Activated naive CD4-positive, alpha-beta T cell treated with anti-CD3 and anti-CD28 coated beads, Interleukin-2, amount 50 U/mL, for 16 hours (primary cell): ENCODE measurements at places on chromosomes 3 and 15.

- DNase-seq, result no peak
Observed at GRCh38 chr3:39132096-39133092, 21.0 kb downstream of the CSRNP1 start.

DNA sequence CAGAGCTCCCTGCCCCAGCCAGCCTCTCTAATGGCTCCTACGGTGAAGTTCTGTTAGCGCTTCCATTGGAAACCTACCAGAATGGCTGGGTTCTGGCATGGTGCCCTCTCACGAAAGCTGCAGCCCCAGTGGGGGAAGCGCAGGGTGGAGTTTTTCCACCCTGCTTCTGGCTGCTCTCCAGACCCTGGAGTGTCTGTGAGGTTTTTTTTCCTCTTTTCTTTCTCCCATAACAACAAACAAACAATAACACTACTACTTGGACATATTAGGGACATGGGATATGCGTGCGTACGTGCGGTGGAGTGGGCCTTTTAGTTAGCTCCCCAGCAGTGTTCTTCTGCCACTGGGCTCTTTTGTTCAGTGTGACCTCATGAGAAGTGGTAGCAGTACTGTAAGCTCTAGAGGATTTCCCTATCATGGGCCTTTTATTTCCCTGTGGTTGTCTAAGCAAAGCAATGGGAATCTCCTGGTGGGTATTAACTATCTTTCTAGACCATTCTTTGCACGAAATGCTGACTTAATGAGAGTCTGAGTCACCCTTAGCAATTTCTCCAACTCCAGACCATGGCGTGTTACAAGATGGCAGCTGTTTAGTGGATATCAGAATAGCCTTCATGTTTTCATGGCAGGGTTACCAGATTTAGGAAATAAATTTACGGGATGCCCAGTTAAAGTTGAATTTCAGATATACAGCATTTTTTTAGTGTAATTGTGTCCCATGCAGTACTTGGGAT is 161.9 kb downstream of the FNDC3B start:
- no peak for DNase-seq

DNA sequence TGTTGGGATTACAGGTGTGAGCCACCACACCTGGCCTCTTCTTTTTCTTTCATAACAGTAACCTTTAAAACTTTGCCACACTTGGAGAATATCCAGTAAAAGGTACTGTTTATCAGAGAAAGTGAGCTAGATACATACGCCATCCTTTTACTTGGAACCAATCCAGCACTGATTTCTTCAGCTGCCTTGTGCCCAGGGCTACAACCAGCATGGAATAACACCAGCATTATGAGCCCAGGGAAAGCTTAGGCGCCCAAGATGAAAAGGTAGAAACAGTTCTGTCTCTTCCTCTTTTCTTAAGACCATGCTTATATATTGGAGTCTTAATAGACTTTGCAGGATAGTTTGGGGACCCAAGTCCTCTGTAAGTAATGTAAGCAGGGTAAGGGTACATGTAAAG is 8.4 kb downstream of the SKIC8 start:
- DNase-seq, result no peak

DNA sequence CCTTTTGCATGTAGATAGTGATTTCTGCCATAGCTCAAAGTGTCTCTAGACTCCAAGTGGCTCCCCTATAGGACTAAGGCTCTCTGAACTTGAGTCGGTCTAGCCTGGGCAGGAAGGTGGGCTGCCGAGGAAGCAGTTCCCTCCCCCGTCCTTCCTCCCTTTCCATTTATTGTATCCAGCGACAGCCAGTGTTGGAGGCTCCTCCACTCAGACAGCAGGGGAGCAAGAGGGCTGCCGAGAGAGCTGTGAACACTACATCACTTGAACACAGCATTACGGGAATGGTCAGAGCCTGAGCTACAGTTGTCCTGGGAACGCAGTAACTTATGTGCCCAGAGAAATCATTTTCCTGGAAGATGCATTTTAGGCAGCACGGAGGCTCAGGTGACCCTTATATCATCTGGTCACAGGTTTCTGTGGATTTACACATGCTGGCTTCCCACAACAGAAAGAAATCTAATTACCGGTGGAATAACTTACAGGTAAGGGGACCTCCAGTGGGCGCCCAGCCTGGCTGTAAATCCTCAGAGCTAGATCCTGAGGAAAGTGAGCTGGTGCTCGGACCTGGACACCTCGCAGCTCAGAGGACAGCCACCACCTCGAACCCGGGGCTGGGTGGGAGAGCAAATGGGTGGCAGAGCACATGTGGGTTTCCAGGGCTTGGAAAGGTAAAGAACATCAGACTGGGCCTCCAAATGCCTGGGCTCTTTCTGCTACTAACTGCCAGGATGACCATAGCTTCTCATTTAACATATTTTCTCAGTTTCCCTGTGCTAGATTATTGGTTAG is 197.1 kb downstream of the UACA start:
- no peak for DNase-seq

DNA sequence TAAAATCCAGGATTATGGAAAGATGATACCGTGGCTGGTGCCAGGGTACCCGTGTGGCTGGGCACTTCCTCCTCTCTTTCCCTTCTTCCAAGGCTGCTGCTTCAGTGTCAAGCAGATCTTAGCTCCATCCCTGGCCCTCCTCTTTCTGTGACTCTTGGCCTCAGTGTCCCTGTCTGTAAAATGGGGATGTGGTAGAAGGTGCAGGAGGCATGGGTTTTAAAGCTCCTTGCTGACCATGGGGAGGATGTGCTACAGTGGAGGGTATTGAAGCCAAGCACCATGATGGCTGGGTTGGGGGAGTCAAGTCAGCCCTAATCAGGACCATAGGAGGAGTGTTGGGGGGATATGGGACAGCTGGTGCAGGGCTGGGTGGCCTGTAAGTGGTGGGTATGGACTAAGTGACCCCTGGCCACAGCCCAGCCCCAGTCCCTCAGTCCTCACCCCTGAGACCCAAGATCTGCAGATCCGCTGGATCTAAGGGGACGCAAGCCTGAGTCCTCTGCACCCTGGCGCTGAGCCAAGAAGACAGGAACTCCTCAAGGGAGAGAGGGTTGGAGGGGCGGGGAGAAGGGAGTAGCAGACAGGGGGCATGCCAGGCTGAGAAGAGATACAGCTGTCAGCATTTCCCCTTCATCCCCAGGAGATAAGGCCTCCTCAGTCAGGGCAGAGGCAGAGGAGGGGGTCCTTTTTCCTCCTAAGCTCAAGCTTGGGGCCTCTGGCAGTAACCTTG is 12.0 kb downstream of the PTH1R start:
- DNase-seq, result no peak

DNA sequence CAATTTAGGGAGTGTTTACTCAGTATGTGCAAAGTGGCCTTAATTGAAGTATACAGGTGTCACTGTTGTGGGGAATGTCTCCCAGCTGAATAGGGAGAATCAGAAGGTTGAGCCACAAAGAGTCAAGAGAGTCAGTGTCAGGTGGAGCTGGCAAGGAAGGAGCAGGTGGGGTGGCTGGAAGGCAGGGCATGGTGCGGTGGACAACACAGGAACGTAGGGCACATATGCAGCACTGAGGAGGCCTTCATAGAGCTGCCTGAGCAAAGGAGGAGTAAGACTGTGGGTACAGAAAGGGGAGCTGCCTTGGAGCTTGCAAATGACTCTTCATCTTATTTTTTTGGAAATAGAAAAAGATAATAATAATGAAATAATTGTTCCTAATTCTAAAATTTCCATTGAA is 20.0 kb downstream of the ARHGEF3 start:
- no peak for DNase-seq

GRCh38 chr3:23275061-23275460 is 71.9 kb downstream of the UBE2E2 start:
- DNase-seq, result no peak

DNA sequence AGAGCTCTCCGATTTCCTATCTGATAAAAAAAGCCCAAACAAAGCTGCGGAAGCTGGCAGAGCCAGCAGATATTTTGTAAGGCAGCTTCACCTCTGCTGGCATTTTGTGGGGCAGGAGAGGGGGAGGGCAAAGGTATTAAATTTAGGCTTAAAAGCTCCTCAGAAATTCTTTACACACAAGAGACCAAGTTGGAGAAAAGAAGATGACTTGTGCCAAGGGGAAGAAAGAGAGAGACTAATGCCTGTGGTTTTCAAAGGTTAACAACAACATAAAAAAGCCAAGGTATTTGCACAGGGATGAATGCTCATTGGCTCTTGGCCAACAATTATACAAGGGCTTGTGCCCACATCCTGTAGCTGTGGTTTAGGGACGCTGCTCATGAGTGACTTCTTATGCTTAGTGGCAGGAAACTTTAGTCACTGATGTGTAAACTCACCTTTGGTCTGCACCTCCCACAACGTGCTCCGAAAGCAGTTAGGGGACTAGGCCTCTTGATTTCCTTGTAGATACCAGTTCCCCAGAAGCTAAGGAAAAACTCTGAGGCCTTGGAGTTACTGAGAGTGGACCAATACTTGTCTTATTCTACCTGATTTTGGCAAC is 152.9 kb downstream of the TPRG1 start:
- peak; percentile 73 for DNase-seq

DNA sequence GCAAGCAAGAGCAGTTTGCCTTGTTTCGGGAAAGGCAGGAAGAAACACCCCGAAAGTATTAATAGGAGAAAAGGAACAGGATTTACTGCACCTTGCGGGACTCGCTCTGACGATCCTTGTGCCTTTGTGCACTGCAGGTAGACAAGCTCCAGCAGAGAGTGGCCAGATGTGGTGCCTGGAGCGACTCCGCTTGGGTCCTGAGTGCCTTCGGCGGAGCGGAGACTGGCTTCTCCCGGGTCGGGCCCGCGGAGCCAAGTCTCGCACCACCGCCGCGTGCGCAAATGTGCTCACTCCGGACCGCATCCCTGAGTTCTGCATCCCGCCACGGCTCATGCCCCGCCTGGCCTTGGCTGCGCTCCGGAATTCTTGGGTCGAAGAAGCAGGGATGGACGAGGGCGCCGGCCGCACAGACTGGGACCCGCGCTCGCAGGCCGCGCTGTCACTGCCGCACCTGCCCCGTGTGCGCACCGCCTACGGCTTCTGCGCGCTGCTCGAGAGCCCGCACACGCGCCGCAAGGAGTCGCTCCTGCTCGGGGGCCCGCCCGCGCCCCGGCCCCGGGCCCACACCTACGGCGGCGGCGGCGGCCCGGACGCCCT is 769 bp downstream of the C2CD4A start:
- peak; percentile 43 for DNase-seq

DNA sequence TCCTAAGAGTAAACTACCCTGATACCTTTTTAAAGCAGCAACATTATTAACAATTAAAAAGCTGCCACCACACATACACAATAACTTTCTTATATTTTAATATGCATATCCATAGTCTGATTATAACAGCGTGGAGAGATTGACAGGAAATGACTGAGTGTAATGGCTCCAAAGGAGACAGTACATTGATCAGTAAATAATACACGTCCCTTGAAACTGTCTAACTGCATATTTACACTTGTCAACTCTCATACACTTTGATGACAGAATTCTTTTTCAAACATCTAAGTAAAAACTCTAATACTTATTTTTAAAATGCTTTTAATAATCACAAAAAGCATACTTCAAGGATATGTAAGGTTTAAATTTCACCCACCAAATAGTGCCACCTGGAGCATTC is 99.5 kb downstream of the FOXP1 start:
- DNase-seq, result no peak

- DNase-seq, result no peak
Observed at GRCh38 chr3:130816561-130817445, 70.2 kb upstream of the PIK3R4 start.

DNA sequence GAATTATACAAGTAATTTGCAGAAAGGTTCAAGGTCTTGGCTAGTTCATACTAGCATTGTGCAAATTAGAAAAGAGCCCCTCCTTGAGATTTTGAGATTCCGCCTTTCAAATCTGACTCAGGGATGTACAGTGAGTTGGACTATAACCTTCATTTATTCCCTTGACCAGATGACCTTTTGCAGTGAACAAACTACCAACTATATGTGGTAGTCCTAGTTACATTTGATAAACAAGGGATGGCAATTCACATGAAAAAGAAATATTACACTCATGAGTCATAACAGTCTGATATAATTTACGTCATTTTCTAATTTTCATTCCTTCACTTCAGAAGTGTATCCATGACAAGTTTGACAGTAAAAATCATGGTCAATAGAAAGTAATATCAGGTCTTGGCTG is 860.4 kb downstream of the ROBO1 start:
- DNase-seq, result no peak

- DNase-seq, result no peak
Observed at GRCh38 chr3:11162401-11163345, 8.4 kb downstream of the HRH1 start.

DNA sequence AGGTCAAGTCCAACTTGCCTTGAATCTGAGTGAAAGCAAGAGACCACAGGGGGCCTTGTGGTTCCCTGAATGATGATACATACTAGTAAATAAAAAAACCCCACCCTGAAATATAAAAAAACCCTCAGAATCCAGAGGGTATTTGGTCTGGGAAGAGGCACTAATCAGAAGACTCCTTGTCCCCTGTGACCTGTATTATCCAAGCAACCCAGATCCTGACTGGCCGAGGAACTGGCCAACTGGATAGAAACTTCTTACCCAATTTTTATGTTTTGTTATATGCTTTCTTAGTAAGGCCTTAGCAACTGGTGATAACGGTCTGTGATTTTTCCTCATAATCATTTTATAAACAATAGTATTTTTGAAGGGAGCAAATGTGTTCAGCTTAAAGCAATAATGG is 17.5 kb downstream of the ABI3BP start:
- DNase-seq, result no peak

GRCh38 chr3:134630506-134630905 is 20.3 kb downstream of the KY start:
- no peak for DNase-seq

GRCh38 chr3:139107424-139108252 is 62.9 kb upstream of the PRR23C start:
- no peak for DNase-seq

DNA sequence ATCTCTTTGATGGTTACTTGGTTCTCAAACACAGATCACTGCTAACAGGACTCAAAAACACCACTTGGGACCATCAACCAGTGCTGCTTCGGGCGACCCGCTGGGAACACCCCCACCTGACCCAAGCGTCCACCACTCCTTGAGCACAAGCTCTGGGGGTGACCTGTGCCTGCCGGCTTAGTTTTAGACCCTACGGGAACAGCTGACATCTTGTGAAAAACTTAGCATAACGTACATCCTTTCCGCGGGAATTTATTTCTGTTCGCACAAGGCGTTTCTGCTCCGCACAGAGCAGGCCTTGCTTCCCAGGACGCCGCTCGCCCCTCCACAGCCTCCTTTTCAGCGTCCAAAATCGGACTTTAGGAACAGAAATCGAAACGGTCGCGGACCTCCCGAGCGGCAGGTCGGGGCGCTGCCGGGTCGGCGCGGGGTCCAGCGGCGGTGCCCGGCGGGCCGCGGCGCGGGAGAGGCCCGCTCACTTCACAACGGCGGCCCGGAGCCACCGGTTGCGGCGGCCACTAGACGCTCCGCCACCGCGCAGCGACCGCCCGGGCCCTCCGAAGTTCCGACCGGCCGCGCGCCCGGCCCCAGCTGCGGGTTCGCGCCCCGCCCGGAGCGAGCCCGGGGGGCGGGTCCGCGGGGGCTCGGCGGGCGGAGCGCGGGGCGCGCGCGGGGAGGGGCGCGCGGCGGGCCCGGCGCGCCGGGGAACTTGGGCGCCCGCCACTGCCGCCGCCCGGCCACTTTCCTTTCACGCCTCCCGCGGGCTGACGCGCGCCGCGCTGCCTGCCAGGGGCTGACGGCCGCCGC is 959 bp downstream of the SFMBT1 start:
- peak; percentile 62 for DNase-seq

GRCh38 chr15:70059476-70060213 is 38.1 kb downstream of the TLE3 start:
- DNase-seq, result no peak
